ENCODE measurements at places on chromosomes 13 and 19.

DNA sequence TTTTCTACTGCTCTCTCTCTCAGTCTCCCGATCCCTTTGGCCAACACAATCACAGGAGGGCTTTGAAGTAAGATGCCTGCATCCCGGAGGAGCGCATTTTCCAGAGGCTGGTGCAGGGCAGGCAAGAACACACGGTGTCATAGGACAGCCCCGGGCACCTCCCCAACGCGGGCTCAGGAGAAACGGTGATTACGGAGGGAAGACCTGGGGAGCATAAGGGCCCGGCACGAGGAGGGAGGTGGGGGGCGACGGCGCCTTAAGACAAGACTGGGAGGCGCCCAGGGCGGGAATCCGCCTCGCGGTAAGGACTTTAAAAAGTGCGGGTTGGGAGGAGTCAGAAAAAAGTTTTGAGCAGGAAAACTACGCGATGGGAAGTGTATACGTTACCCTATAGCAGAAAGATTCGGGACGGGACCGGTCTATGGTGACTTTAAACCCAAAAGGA, 18.7 kb upstream of the ZNF888 start:
- DNase-seq = no peak

GRCh38 chr13:21557995-21558394, 46.0 kb downstream of the MICU2 start:
- no peak for DNase-seq

DNA sequence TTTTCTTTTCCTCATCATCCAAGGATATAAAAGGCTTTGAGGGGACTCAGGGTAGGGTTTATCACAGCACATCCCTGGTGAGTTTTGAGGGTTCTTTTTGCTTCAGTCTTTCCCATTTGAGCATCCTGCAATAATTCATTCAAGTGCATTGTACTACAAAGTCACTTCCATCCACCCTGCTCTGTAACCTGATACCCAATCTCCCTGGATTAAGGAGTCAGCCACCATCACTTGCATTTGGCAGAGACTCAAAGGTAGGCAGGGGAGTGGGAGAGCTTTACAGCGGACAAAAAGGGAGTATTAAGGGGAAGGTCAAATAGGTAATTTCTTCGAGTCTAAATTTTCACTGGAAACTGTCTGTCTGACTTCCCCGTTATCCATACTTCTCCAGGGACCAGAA, 216.1 kb upstream of the TMTC4 start:
- no peak for DNase-seq

- no peak for DNase-seq
These were observed 220.4 kb upstream of the SOX1 start for GRCh38 chr13:111846391-111847159.

DNA sequence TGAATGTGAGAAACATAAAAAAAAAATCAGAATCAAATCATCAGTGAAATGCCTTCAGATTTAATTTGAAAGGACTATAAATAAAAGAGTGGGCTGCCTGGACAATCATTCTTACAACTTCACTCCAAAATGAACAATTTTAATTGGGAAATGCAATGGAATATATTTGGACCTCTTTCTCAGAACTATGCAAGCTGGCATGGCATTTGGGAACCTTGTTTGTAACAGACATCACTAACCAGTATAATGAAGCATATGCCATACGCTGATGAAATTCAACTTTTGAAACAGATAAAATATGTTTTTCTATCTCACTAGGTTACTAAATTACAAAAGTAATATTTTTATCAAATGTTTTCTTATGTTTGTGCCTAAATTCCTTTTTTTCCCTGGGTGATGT, 64.2 kb upstream of the FAM216B start:
- DNase-seq = no peak

DNA sequence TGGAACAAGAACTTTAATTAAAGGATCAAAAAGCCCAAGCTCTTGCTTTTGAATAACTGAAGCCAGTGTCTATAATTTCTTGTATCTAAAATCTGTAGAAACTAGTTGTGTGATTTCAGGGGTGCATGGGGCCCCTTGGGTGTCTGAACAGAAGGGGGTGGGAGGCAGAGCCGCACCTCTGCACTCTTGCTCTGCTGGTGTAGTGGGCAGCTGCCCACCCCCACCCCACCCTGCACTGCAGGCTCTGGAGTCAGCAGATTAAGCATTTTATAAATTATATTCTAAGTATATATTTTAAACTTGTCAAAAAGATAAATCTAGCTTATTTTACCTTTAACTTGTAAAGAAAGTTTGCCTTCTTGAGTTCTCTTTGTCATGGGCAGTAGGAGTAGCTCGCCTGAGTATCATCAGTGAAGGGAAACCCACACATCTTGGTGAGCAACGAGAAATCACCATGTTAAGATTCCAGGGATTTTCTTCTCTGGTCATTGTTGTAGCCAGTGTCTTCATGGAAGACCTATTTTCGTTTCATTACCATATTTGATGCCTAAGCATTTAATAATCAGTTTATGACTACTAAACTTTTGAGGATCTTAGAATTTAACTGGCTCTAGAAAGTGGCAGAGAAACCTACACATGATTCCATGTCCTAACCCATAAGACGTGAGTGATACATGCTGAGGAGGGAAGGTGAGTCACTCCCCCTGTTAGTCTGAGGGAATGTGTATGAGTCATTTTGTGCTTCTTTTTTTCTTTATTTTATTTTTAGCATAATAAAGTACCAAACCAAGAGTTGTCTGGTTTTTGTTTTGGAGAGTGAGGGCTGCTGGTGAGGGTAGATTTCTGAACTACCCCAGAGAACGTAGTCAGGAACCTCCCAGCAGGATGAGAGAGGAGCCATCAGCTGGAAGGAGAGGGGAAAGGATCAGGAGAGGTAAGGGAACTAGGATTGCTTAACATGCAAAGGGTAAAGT, 7.7 kb downstream of the UBE2L5 start:
- no peak for DNase-seq

GRCh38 chr19:3357271-3357991, 9.0 kb upstream of the NFIC start:
- peak; percentile 84 for DNase-seq

DNA sequence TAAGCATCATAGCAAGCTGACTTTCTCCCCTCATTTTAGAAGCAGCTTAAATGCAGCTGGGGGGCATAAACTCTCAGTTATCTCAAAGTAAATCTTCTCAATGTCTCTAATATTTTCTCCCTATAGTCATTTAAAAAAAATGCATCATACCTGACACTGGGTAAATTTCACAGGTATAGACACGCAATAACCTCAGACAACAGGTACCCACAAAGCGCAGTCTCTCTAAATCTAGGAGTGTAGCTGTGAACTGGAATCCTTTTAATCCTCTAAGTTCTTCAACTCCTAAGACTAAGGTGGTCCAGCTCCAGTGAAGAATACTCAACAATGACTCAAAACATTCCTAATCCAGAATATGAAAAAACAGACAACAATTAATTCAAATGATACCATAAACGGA, 141.2 kb downstream of the MYCBP2 start:
- DNase-seq = no peak

GRCh38 chr13:101660711-101661110, 208.2 kb downstream of the ITGBL1 start:
- no peak for DNase-seq

DNA sequence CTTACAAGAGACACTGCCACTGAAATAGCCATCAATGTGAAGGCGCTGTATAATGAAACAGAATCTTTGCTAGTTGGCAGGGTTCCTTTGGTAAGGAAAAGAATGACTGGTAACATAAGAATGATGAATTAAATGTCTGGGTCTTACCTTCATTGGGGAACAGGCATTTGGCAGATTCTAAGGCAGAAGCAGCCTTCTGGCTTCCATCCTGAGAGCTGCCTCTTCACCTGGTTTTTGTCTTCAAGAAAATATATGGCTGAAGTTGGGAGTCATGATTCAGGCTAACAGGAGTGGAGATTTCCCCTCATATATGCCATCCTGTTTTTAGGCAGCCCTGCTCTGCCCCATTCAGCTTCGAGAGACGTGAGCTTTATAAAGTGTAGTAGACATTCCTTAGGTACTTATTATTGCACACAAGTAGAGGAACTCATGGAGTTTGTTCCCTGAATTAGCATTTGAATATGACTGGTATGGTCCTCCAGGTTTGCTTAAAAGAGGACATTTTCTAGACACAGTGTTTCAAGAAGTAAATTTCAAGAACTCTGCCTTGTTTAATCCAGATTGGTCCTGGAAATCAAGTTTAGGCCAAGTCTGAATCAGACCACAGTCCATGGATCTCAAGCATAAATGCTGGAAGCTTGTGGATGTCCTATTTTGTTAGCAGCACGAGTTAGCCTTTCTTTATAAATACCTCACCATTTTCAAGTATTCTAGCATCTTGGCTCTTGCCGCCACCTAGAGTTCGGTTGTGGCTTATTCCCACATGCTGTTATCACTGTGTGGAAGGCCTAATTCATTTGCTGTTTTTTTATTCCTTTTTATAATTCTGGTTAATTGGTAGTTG, 56.2 kb upstream of the AKAP11 start:
- no peak for DNase-seq

DNA sequence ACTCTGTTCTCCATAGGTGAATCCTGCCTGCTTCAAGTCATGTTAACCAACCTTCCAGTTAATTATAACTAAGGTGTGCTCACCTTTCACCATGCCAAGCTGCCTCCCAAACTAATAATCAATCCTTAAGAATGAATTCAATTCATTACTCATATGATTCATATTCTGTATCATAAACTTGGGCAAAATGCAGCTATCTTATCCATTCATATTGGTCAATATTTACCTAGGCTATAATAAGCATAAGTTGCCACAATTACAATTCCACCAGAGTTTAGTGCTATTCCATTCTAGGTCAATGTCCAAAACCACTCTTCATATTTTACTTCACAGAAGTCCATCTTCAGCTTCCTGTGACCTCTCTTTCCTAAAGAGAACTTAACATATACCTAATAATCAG, 13.4 kb downstream of the ELF1 start:
- DNase-seq = no peak

DNA sequence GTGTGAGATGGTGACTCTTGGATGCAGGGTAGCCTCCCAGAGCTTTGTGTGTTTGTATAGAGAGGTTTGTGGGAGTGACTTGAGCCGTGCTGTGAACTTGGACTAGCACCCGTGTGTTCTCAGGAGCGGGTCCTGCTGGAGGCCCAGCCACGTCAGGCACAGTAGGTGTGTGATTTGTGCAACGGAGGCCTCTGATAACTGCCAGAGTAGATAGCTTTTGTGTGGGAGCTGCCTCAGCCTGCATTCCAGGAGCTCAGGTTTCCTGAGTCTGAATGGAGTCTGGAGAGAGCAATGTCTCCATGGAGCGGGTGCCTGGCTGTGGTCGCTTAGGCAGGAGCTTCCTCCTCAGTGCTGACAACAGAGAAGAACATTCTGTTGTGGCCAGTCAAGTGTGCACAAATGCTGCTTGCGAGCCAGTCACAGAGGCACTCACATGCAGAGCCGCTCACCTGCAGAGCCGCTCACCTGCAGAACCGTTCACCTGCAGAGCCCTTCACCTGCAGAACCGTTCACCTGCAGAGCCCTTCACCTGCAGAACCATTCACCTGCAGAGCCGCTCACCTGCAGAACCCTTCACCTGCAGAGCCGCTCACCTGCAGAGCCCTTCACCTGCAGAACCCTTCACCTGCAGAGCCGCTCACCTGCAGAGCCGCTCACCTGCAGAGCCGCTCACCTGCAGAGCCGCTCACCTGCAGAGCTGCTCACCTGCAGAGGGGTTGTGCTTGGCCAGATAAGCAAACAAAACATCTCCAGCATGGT, 32.6 kb downstream of the TFDP1 start:
- no peak for DNase-seq

DNA sequence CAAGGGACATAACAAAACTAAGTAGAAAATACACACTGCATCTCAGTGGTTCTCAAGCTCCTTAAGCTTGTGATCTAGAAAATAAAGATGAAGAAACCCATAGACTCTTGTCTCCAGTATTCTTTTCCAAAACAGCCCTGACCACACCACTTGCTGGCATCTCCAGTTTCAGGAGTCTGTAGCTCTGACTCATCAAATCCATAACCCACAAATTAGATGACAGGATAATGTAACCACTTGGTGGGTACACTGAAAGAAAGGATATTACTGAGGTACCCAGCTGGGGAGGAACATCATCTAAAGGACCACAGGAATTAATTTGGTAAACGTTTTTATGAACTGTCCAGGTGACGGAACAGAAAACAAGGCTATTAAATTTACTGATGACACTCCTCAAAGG, 214.7 kb downstream of the VWA8 start:
- DNase-seq = no peak

DNA sequence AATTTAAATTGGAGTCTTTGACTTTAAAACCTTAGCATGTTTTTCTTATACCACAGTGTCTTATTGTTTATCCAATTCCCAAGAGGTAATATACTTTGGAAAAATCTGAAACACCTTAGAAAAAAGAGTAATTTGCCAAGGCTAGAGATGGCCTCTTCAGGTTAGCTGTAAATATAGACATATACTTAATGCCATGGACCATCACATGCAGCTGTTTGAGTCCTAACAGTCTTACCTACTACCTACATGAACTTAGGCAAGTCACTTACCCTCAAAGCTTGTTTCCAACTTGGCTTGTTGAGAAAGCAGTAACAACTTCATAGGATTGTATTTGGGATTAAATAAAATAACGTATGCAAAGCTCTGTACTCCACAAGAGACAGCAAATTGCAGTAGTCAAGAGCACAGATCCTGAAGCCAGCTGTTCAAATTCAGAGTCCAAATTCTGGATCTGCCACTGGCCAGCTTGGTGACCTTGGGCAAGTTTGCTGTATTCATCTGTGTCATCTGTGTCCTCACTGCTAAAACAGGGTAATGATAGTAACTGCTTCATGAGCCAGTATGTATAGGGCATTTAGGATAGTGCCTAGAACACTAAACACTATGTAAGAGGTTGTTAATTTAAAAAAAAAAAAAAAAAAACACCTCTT, 13.2 kb upstream of the SPART start:
- DNase-seq = no peak

DNA sequence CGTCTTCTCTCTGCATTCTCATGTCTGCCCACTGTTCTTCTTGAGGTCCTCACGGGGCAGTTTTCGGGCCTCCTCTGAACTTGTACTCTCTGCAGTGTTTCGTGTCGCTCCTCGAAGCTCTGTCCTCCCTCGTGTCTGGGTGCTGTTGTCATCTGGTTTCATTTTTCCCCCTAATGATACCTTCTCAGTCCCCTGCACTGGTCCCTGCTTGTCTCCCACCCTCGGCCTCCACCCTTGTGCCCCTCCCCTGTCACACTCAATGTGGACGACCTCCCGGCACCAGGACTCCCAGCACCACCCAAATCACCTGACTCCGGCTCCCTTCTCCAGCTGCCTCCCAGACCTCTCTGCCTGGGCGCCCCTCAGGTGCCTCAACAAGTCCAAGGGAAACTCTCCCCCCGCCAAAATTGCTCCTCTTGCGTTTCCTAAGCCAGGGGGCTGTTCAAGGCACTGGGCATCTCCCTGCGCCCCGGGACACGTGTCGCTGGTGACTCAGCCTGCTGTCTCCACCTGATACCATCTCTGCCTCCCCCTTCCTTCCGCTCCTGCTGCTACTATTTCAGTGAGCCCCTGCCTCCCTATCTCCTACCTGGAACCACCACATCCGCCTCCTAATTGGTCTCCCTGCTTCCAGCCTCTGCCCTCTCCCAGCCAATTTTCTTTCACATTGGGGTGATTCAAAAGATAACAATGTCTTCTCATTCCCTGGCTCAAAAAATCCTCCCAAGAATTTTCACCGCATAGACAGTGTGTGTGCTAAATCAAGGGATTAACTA, 49.5 kb downstream of the RFX2 start:
- DNase-seq = no peak
